ENCODE measurements at places on chromosomes 3 and 15.

- no peak for DNase-seq
These were observed 56.8 kb downstream of the PHLDB2 start for GRCh38 chr3:111915905-111916304.

GRCh38 chr3:160099834-160100233 lies 111.2 kb downstream of the IL12A start:
- peak; percentile 36 for DNase-seq

- no peak for DNase-seq
These were observed 118.5 kb downstream of the MFSD1 start for GRCh38 chr3:158920371-158920770.

GRCh38 chr15:59406446-59406845 lies 31.5 kb upstream of the FAM81A start:
- peak; percentile 37 for DNase-seq

DNA sequence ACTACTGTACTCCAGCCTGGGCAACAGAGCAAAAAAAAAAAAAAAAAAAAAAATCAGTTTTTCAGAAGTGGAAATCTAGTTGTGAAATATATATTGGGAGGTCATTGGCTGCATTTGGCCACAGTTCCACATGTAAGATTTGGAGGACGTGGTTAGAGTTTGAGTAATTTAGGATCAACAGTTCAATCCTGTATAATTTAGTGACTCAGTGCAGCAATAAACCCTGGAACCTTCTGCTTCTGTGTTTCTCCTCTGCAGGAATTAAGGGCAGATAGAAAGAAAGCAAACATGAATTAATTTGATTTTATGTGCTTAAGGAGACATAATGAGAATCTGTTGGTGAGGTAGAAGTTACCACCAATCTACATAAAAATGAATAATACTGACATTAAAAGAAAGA lies 347.0 kb downstream of the PTPRG start:
- DNase-seq: no peak

- no peak for DNase-seq
These were observed 611 bp downstream of the CTDSPL2 start for GRCh38 chr15:44427756-44428724.

GRCh38 chr3:64070704-64071103 lies 47.4 kb upstream of the PSMD6 start:
- no peak for DNase-seq

DNA sequence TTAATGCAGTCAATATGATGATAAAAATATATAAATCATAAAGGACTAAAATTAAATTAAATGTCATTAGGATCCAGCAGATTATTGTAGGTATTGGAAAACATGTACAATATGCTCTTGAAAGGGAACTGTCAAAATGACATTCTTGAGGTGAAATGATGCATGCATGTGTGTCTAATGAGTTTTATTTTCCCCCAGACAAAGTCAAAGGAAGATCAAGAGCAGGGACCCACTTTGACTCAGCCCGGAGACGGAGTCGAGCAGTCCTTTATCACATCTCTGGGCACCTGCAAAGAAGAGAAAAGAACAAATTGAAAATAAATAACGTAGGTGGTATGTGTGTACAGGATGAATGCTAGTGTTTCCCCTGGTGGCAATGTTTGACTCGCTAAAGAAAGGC lies 194.1 kb downstream of the KCNH8 start:
- no peak for DNase-seq

GRCh38 chr3:120550546-120550945 lies 45.6 kb upstream of the NDUFB4 start:
- no peak for DNase-seq

DNA sequence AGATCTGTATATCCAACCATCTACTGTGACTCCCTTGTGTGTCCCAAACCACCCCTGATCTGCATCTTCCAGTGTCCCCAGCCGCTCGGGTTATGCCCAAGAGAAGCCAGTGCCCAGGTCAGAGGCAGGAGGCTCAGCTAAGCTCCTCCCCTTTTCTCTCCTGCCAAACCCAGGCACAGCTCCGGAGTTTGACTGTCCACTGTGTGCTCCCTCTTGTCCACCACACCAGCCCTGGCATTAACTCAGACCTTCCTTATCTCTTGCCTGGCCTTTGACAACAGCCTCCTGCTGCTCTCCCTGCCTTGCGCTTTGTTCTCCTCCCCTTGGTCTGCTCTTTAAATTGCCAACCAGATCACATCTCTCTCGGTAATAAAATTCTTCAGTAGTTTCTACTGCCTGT lies 39.3 kb downstream of the DGKG start:
- DNase-seq: no peak

DNA sequence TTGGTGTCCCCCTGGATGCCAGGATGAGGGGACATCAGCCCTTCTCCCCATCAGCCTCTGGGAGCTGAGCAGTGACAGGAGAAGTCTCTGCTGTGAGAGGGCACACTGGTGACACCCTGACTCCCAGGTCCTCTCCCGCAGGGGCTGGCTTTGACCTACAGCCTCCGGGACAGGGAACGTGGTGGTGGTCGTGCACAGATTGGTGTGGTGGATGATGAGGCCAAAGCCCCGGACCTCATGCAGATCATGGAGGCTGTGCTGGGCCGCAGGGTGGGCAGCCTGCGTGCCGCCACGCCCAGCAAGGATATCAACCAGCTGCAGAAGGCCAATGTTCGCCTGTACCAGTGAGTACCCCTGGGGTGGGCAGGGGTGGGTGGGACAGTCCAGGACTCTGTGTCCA lies 6.8 kb downstream of the VILL start:
- DNase-seq: peak; percentile 12

GRCh38 chr15:91499774-91500383 lies 353.6 kb upstream of the SLCO3A1 start:
- DNase-seq: no peak

DNA sequence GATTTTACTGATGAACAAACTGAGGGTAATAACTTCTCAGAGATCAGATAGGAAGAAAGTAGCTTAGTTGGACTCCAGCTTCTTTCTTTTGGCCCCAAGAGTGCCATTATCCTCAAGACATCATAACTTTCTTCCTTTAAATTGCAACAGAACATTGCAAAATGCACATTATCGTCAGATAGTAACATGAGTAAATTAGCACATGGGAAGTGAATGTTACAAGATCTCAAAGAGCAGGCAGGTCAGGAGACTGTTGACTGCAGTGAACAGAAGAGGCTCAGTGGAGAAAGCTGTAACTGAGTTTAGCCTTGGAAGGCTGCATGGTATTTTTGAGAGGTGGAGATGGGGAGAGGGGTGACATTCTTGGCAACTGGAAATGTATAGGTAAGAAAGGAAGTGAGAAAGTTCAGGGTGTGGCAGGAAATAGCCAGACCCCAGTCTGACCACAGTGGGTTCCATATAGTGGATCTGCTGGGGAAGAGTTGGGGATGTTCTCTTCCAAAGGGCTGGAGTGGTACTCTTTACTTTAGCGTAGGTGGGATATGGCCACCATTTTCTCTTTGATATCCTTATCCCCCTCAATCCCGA lies 307.7 kb downstream of the RPLP1 start:
- DNase-seq: no peak

DNA sequence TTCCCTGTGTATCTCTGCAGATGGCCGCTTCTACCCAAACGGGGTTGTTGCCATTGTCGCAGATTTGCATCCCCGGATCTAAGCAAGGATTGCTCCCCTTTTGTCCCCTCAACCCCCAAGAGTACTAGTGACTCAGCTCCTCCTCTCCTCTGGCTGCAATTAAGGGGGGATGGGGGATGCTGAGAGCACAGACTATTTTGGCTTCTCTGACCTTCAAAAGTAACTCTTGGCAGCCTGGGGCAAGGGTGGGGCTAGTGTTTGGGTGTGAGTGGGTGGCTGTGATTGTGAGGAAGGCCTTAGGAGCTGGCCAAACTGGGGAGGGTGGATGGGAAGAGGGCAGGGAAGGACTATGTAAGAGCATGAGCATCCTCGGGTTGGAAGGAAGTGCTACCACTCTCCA lies 1.2 kb upstream of the MAP1A start:
- DNase-seq: no peak

DNA sequence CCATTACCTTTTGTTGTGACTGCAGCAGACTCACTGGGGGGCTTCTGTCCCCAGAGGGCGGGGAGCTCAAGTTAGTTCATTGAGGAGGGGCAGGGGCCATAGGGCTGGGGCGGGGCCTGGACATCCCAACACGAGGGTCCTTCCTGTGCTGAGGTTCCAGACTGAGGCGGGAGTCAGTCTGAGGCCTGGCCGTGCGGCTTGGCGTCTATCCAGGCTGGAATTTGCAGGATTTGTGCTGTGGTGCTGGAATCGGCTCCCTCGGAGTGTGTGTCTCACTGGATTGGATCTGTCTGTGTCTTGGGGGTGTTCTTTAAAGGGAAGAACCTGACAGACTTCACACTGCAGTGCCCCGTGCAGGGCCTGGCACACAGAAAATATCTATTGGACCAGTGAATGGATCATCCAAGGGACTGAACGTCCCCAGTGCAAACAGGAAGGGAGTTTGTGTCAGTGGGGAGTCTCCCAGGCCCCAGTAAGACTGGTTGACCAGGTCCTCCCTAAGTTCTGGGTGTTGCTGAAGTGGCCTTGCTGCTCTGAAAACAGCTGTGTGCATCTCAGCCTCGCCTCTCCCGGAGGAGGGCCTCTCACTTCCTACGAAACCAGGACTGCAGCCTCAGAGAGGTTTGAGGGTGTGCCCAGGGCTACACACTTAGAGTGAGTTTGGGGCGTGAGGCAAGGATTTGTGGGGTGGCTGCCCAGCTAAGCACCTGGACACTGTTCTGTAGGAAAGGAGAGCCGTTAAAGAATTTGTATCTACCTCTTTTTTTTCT lies 26.1 kb downstream of the GOLGA6L2 start:
- no peak for DNase-seq

DNA sequence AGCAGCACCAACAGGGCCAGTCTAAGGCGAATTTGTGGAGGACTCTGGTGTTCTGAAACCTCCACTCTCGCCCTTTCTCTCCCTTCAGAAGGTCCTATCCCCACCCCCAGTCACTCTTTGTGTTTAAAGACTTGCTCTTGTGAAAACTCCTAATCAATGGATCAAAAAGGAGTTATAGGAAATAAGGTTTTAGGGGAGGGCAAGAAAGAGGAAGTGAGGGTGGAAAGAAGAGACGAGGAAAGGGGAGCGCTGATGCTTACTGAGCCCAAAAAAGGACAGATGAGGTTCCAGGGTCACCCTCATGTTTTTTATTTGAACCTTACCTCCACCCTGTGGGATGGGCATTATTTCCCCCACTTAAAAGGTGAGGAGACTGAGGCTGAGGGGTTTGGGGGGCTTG lies 70.0 kb upstream of the SLC6A11 start:
- DNase-seq: no peak

All from GM13976 (cell line).